ENCODE measurements at places on chromosomes 12 and 14. TPM values are rescaled to one million over a fixed set of nuclear protein-coding genes. Genes with fewer than 3 reads are reported as not detected.

DNA sequence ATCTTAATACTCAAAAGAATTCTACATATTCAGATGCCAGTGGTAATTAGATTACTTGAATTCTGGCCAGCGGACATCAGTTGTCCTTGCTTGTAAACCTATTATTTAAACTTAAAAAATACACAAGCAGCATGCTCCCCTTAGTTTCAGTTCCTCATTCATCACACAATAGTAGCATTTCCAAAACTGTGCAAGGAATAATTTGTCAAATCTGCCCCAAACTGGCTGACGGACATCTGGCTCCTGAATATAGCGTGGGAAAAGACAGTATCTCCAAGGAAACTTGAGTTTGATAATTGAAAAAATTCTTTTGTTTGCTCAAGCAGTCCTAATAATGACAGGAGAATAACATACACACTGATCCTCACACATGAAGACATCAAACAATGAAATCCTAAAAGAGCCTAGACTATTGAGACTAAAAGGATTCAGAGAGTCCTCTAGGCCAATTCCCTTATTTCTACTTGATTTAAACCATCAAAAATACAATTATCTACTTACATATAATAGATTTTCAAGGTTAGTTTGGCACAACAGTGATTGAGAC is 90.4 kb downstream of the KIF21A start:
- no peak for DNase-seq

GRCh38 chr12:45089411-45090075 is 38.6 kb upstream of the DBX2 start:
- DNase-seq: no peak

- DNase-seq: no peak
These were observed 159.5 kb downstream of the TMEM132C start for GRCh38 chr12:128426511-128426910.

DNA sequence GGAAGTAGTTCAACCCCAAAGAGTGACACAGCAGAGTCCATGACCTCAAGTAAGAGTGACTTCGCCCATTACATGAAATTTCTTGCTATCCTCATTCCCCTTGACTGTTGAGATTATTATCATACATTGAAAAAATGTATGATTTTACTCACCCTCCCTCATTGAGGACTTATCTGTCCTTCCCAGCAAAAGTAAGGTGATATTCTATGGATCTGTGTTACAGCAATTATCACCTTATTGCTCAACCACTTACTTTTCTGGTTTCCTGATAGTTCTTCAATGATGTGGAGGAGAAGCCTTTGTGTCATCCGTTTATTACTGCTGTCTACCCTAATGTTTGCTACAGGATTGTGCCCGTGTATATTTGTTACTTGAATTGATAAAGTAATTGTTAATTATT is 306.2 kb downstream of the TRHDE start:
- no peak for DNase-seq

GRCh38 chr14:74893614-74894091 is 11.9 kb downstream of the DLST start:
- no peak for DNase-seq

DNA sequence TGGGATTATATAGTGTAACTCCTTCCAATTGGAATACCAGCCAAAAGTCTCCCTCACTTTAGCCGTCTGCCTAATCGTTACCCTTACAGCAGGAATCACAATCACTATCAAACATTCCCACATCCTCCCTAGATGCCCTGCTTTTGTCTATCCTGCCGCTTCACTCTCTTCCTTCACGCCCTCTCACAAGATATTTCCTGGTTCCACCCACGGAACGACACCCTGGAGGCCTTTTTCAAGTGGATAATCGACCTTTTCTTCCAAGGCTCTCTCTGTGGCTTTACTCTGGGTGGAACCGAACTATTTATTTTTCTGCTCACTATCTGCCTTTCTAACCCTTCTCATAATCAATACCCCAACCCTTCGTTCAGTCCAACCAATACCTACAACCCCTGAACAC is 58.9 kb downstream of the MOK start:
- DNase-seq: no peak

GRCh38 chr14:95476747-95477146 is 39.7 kb downstream of the SYNE3 start:
- no peak for DNase-seq

DNA sequence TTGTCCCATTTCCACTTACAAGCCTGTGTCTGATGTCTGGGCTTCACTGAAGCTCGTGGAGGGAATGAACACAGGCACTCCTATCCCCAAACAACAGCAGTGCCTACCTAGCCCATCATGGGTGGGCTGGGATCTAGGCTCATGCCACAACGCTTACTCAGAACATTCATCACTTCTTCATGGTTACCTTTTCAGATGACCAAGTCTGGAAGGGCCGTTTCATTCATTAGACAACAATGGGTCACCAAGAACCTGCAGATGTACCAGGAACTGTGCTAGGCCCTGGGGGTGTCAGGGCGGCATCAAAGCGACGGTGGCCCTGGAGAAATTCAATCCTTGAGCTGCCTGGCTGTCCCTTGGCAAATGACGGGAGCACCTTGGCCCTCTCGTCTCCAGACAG is 64.9 kb upstream of the FZD10 start:
- DNase-seq: no peak

GRCh38 chr14:39175445-39176262 is 600 bp downstream of the PNN start:
- DNase-seq: no peak

GRCh38 chr14:104925855-104926609 is 1.4 kb downstream of the PLD4 start:
- no peak for DNase-seq

Gene GYS2
- 0.24 TPM for polyA plus RNA-seq

Gene MAP3K9
- polyA plus RNA-seq: 0.18 TPM

Gene STAT6
- polyA plus RNA-seq: 32.2 TPM

Gene ANKRD33
- 0.10 TPM for polyA plus RNA-seq

Gene SYNDIG1L
- 0.05 TPM for polyA plus RNA-seq

Gene IFI27L1
- 12.2 TPM for polyA plus RNA-seq
